Iris pigment epithelial cell (primary cell): ENCODE measurements at places on chromosomes 13 and 19.

DNA sequence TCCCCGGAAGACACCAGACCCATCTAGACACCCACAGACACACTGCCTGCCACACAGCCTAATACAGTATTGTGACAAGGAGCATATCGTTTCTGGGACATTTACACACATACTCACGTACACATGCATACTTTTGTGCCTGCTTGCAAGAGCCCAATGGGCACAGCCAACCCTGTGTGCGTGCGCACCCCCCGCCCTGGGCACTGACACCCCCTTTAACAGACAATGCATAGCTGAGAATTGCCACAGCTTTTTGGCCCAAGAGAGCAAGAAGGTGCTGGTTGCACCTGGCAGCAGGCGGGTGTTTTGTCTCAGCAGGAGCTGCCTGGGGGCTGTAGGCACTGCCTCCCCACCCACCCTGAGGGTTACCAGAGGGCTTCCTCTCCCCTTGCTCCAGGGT is 1.7 kb upstream of the NFIX start:
- DNase-seq, result no peak

GRCh38 chr13:39051157-39051556 is 12.9 kb downstream of the NHLRC3 start:
- peak; percentile 49 for DNase-seq

GRCh38 chr13:20340759-20341171 is 108.6 kb upstream of the GJB6 start:
- DNase-seq, result no peak

GRCh38 chr13:75079226-75079625 is 402.7 kb downstream of the TBC1D4 start:
- DNase-seq, result peak; percentile 55

GRCh38 chr19:2424686-2425621 is 2.4 kb downstream of the TIMM13 start:
- peak; percentile 85 for DNase-seq

DNA sequence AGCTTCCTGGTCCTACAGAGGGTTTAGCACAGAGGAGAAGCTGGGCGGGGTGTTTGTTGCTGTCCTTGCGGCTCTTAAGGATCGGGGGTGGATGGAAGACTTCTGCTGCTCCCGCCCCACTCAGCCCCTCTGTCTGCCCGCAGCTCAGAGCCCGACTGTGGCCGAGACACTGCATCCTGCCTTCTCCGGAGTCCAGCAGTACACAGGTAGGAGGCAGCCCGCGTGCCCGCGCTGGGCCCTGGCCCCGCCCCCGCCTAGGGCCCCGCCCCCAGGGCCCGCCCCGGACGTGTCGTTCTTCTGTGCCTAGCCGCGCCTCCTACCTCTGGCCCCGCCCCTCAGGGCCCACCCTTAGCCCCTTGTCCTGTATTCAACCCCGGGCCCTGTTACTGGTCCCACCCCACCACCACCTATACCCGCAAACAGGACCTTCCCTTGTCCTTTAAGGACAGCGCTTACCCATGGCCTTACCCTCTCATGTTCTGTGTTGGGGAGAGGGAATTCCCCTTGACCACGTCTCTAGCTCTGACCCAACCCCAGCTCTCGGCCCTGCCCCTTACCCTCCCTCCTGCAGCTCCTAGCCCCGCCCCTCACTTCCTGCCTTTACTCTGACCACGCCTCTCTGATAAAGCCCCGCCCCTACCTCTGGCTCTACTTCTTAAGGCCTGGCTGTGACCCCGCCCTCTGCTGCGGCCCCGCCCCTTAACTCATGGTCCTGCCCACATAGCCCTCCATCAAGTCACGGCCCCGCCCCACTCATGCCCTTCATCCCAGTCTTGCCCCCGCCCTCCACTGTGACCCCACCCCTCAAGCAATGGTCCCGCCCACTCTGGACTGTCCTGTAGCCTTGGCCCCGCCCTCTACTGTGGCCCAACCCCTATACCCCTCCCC is 60.5 kb downstream of the CELF5 start:
- DNase-seq, result peak; percentile 69

- DNase-seq, result no peak
These were observed 69.7 kb downstream of the UFM1 start for GRCh38 chr13:38419312-38419873.

- no peak for DNase-seq
These were observed 12.2 kb downstream of the IFT88 start for GRCh38 chr13:20579191-20579590.

DNA sequence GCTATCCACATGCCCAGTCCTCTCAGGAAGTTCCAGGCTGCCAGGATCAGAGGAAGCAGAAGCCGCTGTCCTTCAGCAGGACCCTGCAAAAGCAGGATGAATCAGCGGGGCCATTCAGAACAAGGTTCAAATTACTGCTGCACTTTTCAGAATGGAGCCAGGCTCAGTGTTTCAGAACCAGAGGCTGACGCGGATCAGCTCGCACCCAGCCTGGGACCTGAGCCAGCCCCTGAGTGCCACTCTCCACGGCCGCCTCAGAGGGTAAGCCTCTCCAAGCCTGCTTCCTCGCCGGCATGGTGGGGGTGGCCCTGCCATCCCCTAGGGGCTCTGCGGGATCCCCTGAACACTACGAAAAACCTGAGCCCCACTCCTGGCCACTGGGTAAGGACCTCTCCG is 24.7 kb downstream of the RASA3 start:
- DNase-seq, result peak; percentile 87

DNA sequence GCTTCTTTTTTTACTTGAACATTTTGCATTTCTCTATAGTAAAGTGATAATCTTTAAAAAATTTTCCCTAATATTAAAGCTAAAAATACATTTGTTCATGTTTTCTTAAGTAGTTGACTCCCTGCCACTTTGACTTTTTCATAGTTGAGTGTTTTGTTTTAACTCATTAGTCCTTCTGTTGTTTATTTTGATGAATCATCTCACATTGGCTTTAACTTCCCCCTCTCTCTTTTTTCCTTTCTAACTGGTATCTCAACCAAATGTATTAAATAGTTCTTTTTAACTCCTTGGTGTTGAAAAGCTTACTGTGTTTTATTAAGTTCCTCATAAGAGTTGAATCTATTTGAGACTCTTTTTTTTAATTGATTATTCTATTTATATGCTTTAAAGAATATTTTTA is 2.8 kb downstream of the TNFSF13B start:
- DNase-seq, result peak; percentile 25

- DNase-seq, result peak; percentile 10
These were observed 109.8 kb upstream of the FREM2 start for GRCh38 chr13:38577048-38577447.

DNA sequence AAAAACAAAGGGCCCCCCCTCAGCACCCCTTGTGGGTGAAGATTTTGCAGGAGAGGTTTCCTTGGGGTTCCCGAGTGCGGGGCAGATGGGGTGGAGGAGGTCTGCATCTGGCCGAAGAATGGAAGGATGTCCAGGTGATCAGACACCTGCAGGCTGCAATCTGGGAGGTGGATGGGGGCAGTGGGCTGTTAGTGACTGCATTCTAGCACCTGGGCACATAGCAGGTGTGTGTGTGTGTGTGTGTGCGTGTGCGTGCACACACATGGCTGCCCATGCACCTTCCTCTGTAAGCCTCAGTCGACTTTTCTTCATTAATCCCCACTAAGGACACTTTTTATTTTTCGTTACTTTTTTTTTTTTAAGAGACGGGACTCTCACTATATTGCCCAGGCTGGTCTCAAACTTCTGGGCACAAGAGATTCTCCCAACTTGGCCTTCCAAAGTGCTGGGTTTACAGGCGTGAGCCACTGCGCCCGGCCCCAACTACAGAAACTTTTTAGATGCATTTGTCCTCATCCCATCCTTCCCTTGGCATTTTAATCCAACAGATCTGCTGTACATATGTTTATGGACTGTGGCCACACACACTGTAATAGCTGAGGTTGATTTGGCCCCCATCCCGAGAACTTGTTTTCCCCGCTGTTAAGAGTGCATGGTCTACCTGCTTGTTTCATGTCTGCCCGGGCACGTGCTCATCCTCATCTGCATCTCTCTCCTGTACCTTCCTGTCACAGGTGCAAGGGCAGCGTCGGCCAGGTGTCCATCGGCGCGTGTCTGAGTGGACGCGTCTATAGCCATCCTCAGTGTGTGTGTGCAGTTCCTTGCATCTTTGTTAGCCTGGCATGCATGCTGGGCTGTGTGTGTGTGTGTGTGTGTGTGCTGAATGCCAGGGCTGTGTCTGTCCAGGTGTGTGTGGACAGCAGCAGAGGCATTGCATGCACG is 731 bp downstream of the MAG start:
- no peak for DNase-seq

DNA sequence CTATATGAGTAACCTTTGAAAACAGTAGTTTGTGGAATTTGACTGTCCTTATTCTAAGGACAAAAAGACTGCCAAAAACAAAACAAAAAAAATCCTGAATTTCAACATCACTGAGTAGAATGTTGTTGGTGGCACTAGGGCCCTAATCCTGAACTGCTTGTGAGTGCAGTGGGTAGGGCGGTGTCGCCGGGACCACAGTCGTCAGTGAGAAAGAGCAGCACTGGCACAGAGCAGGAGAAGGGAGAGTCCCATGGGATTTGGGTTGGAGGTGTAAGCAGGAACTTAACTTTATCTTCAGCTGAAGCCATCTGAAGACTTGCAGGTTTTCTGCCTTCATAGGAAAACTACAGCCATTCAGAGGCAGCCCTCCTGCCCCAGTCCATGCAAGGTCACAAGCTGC is 5.6 kb downstream of the PCID2 start:
- DNase-seq, result no peak

- peak; percentile 46 for DNase-seq
These were observed 39.7 kb upstream of the RNF113B start for GRCh38 chr13:98216711-98217285.

DNA sequence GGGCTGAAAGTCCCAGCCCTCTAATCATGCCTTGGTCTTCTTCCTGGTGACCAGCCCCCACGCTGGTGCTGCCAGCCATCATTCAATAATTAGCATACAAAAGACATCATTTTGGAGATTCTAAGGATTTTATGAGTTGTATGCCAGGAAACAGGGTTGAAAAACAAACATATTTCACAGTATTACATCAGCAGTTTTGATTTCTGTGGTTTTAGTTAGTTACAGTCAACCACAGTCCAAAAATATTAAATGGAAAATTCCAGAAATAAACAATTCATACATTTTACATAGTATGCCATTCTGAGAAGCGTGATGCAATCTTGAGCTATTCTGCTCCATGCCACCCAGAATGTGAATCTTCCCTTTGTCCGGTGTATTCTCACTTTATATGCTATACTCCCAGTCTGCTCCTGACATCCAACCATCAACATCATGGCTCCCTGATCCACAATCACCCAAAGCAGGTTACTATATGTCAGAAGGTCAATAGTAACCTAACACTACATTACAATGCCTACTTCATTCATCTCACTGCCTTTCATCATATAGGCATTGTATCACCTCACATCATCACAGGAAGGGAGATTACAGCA is 49.2 kb downstream of the STOML3 start:
- peak; percentile 3 for DNase-seq

- DNase-seq, result no peak
These were observed 2.4 kb downstream of the PPP1R13L start for GRCh38 chr19:45402298-45403061.

DNA sequence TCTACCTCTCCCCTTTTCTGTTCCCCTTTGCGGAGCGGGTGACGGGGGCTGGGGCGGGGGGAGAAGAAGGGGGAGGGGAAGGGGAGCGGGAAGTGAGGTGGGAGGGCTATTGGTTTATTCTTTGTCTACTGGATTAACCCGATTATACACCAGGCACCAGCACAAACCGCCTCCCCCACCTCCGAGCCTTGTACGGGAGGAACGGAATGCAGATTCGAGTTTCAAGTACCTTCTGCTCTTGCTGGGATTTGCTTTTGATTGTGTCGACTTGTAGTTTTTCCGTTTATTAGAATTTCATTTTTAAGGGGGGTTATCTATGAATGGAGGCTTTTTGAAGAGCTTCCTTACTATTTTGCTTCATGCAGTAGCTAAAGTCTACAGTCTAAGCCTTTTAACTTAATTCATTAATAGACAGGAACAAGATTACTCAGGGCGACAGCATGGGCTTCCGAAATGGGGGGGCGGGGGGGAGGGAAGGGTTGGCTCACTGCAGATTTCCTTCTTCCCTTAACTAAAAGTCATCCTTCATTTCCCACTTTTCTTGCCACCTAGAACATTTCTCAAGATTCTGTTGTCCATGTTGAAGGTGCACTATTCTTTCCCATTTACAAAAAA is 937 bp upstream of the SPRY2 start:
- peak; percentile 62 for DNase-seq

DNA sequence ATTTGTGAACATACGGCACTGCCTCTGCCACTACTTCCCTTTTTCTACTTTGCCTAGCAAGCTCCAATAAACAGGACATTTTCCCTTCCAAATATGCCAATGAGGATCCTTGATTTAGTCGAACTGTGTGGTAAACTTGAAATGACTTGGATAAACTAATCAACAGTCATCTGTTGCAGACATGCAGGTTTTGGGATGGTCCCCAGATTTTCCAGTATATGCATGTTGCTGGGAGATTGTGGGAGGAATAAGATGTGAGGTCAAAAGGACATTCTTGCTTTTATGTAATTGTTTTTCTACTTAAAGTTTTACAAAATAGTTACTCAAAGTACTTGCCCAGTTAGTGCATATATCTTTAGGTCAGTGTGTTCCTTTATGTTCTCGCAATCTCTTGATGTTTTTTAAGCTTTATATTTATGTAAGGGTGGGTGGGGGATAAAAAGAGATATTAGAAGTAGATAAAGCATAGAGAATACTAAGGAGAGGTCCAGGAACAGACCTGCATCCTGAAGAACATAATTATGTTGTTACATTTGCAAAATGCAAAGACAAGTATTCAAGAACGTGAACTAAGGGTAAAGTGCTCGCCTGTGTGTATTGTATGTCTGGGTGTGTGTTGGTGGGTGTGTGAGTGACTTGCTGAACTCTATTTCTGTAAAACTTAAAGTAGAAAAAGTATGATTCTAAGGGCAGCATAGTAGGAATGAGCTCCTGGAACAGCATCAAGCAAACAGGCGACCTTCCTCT is 88.4 kb upstream of the OXGR1 start:
- DNase-seq, result no peak

GRCh38 chr19:28065026-28065425 is 1147.9 kb downstream of the UQCRFS1 start:
- DNase-seq, result peak; percentile 5

GRCh38 chr13:112889351-112890290 is 79.4 kb upstream of the MCF2L start:
- DNase-seq, result no peak

GRCh38 chr13:95437561-95437960 is 115.0 kb upstream of the CLDN10 start:
- peak; percentile 11 for DNase-seq

DNA sequence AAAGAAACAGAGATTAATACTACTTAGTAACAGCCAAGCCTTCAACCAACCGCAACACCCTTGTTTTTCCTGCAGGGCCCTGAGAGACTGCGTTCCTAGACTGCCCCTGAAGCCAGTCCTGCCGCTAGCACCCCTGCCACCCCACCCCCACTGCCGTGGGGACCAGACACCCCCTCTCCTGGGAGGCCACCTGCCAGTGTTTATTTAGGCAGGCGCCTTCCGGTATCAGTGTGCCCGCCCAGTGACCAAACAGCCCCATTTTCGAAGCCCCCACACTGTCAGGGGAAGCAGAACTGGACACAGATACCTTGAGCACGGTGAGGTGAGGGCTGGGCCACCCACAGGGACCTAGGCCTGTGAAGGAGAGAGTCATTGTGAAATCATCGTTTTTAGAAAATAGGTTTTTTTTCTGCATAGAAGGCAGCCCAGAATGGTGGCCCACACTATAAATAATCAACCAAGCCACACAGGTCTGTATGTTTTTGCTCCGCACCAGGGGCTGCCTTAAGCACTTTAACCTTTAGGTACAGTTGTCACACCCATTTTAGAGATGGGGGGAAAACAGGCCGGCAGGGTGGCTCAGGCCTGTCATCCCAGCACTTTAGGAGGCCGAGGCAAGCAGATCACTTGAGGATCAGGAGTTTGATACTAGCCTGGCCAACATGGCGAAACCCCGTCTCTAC is 3.5 kb upstream of the TLE5 start:
- DNase-seq, result no peak
